Stomach (tissue), 19 donors: ENCODE measurements at places on chromosomes 11 and 22. TPM values are rescaled to one million over a fixed set of nuclear protein-coding genes. Genes with fewer than 3 reads are reported as not detected.

DNA sequence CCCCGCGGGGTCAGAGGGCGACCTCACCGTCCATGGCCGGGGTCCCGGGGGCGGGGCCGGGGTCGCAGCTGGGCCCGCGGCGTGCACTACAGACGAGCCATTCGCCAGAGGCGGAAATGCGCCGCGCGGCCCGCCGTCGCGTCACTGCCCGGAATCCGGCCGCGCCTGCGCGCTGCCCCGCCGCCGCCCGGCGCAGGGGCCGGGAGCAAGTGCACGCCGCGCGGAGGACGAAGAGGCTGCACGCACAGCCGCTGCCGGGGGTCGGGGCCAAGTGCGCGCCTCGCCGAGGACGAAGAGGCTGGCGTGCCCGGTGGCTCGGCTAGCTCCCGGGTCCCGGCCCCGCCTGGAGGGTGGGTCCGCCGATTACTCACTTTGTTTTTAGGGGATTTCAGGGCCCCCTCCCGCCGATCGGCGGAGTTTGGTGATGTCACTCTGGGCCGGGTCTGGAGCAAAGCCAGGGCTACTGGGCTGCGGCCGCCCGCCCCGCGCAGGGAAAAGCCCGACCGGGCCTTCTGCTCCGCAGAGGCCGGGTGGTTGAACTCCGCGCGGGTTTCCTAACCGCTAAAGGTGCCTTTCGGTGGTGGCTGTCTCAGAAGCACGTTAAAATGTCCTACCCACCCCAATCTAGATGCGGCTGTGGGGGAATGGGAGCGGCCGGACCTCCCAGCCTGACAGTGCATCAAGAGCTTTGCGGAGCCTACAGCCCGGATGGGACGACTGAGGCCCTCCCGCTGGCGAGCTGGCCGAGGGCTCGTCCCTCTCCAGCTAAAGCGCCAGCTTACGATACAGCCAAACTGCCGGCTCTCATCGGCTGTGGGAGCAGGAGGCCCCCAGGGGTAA is at the start of gene RELA:
TSS of gene RELA (minus strand) at position 118 of the 840 bp plus-strand sequence. CDS start at position 34, 84 bp downstream.
- DNase-seq, result peak; percentile 98

GRCh38 chr22:47591709-47592108 is 829.3 kb downstream of the TBC1D22A start:
- no peak for DNase-seq

Gene CDC42EP2
- 13.8 TPM for polyA plus RNA-seq

Gene HBB
- 13.0 TPM for polyA plus RNA-seq

Gene PLAAT4
- polyA plus RNA-seq, result 98.5 TPM
